ENCODE measurements at places on chromosomes 12 and 14.
A peak's percentile ranks its signal among the peaks of the same experiment; 100 is the strongest.

- peak; percentile 86 for DNase-seq
Observed at GRCh38 chr12:108633534-108634248, at the start of gene SELPLG. Gene SELPLG, minus strand, starts transcription at chr12:108633894. Its CDS starts 9,587 bp downstream, at chr12:108624307.

GRCh38 chr14:87052646-87053225 lies 940.2 kb downstream of the GALC start:
- DNase-seq, result no peak

DNA sequence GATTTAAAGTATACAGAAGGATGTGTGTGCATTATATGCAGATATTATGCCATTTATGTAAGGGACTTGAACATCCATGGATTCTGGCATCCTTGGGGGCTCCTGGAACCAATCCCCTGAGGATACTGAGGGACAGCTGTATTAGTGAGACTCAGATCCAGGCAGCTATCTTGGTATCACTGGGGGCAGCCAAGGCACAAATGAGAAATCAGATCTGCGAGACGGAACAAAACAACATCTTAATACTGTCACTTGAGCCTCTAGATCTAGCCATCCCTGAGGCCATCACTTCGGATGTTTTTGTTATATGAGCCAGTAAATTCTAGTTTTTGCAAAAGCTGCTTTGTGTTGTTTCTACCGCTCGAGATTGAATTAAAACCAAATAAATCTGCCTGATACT lies 175.1 kb upstream of the SFSWAP start:
- DNase-seq, result peak; percentile 1

GRCh38 chr12:2860170-2860569 lies 3.3 kb upstream of the TEX52 start:
- DNase-seq, result no peak

DNA sequence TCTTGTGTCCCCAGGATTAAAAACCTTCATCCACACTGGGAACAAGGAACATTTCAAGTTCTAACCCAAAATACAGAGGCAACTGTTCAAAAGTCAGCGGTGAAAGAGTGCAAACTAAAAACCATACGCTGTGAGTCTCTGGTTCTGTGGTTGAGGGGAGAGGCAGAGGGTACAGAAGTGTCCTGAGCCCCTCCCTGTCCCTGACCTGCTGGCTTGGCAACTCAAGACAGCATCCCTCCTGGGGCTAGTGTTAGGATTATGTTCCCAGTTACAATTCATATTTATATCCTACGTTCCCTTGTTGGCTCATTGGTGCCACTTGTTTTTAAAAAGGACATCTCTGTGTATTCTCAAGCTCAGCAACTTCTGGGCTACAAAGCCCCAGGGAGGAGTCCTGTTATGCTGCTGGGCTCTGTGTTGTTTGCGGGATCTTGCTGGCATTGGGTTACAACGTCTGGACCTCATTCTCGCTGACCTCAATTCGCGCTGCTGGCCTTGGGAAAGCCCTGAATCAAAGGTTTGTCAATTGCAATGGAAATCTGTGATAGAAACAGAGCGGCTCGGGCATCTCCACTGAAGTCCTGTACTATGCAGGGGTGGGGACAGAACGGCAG lies 420.8 kb downstream of the FUT8 start:
- no peak for DNase-seq

DNA sequence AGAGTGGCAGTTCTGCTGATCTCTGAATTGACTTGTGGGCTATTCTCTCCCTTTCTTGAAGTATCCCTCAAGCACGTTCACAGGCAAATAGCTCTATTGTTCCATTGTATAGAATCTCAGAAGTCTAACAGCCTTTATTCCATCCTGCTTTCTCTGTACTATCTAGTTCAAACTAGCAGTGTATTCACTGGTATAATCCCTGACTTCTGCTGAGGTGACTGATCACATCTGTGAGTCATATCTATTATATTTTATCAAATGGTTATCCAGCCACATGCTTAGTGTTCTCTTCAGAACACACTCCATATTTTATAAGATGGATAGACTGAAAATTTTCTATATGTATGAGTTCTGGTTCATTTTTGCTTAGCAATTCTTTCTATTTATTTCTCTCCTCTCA lies 866.1 kb downstream of the C12orf50 start:
- DNase-seq, result no peak

GRCh38 chr12:92561543-92561899 lies 141.3 kb upstream of the PLEKHG7 start:
- DNase-seq, result no peak

DNA sequence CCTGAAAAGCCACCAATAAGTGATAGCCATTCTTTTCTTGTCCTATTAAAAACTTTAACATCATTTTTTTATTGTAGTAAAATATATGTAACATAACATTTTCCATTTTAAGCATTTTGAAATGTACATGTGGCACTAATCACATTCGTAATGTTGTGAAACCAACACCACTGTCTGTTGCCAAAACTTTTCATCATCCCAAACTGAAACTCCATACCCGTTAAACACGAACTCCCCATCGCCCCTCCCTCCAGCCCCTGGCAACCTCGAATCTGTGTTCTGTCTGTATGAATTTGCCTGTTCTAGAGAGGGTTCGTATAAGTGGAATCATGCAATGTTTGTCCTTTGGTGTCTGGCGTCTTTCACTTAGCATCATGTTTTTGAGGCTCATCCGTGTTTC lies 75.9 kb downstream of the CCDC92 start:
- DNase-seq, result no peak

- no peak for DNase-seq
Observed at GRCh38 chr12:91870872-91871707, 274.6 kb downstream of the BTG1 start.

DNA sequence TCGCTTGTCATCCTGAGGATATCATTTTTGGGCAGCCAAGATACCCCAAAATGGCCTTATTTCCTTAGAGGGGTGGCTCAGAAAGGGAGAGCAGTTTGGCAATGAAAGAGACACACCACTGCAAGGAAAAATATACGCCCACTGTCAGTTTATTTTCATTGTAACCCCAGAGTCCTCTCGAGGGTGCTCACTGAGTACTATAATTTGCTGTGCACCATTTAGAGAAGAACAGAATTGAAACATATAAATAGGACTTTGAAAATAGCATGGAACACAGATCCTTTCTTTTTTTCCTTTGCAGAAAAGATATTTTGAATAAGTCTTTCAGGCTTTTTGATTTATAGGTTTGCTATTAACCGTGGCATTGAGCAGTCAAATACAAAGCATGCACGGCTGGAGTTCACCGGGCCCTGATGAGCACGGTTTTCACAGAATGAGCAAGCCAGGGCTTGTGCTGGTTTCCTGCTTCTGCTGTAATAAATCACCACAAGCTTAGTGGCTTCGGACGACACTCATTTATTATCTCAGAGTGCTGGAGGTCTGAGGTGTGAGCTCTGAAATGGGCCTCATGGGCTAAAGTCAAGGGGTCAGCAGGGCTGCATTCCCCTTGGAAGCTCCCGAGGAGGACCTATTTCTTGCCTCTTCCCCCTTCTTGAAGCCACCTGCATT lies 152.3 kb downstream of the ZNF664 start:
- DNase-seq, result peak; percentile 68

GRCh38 chr14:95043314-95043713 lies 114.0 kb downstream of the DICER1 start:
- DNase-seq, result no peak

GRCh38 chr14:98900798-98901197 lies 371.2 kb downstream of the BCL11B start:
- no peak for DNase-seq

- DNase-seq, result no peak
Observed at GRCh38 chr12:19643635-19644034, 204.3 kb downstream of the AEBP2 start.

GRCh38 chr14:78627114-78627513 lies 456.9 kb downstream of the NRXN3 start:
- DNase-seq, result no peak

GRCh38 chr14:23883684-23884540 lies 69.7 kb upstream of the DHRS4 start:
- no peak for DNase-seq

GRCh38 chr14:32635061-32635719 lies 303.5 kb upstream of the NPAS3 start:
- DNase-seq, result no peak

- no peak for DNase-seq
Observed at GRCh38 chr12:109126784-109127183, 10.4 kb downstream of the ACACB start.

DNA sequence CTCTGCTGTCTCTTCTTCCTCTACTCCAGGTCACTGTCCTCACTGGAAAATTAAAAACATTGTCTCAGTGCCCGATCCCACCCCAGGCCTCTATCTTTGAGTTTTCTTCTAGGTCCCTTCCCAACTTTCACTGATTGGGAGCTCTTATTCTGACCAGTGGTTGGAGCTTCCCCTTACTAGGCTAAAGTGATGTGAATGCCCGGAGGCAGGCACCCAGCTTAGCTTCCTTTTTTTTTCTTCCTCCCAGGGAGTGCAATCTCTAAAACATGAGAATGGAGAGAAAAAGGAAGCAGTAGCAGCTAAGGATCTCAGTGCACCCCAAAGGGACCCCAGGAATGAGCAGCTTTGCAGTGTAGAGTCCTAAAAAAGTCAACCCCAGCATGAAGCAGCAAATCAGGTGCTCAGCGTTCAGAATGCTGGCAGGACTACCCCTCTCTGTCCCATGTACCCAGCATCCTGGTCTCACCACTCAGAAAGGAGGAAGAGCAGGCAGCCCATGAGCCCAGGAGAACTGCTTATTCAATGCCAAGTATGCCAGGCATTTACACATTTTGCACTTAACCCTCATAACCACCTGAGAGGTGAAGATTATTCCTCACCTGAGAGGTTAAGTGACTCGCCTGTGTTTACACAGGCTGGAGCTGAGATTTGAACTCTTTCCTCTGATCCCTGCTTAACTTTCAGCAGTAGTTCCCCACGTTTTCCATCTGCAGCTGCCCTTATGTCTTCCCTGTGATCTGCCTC lies 146.2 kb upstream of the PWP1 start:
- no peak for DNase-seq

GRCh38 chr14:45123271-45123670 lies 11.0 kb downstream of the FKBP3 start:
- no peak for DNase-seq

- no peak for DNase-seq
Observed at GRCh38 chr12:104648756-104649155, 192.0 kb downstream of the CHST11 start.

- DNase-seq, result no peak
Observed at GRCh38 chr14:50452296-50452695, 55.6 kb upstream of the CDKL1 start.

DNA sequence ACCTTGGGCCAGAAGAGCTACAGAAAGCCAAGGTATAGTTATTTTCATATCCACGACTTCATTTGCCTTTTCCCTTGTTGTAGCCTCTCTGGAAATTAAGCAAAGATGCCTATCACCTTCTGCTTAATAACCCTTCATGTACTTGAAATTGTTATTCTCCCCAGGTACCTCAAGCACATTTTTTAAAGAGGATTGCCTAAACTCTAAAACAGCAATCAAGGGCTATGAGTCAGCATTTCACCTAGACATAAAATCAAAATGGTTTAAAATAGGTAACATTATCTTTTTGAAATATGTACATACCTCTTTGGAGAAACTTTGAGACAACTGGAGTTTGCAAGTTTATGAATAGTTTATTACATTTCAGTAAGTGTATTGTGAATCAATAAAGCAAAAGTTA lies 11.6 kb downstream of the DTD2 start:
- DNase-seq, result no peak

DNA sequence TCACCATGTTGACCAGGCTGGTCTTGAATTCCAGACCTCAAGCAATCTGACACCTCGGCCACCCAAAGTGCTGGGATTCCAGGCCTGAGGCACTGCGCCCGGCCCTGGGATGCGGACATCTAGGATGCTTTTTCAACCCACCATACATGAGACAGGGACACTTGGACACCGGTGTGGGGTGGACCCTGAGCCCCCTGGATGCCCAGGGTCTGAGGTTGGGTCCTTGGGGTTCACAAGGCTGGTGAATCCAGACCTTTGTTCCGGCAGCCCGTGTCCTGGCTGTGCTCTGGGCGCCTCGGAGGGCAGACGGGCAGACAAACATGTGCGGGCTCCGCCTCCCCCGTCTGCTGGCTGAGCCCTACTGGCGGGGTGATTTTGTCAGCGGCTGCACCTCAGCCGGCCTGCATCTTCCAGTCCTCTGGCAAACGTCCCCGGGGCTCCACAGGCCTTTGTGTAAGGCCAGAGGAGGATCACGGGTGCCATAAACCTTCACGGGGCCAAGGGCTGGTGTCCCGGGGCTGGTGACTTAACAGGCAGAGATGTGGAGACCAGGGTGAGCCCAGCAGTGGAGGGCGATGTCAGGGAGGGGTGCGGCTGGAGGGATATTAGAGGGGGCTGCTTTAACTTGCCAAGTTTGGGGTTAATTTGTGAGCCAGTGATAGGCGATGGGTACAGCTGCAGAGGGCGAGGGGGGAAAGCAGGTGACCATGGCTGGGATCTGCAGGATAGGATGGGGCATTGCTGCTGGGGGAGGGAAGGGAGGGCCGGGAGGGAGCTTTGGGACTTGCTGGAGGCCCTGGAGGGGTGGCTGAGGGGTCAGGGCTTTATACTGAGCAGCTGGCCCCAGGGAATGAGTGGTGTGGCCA lies 5.8 kb downstream of the ASPG start:
- DNase-seq, result no peak

GRCh38 chr12:65368055-65368454 lies 89.6 kb downstream of the MSRB3 start:
- DNase-seq, result no peak

DNA sequence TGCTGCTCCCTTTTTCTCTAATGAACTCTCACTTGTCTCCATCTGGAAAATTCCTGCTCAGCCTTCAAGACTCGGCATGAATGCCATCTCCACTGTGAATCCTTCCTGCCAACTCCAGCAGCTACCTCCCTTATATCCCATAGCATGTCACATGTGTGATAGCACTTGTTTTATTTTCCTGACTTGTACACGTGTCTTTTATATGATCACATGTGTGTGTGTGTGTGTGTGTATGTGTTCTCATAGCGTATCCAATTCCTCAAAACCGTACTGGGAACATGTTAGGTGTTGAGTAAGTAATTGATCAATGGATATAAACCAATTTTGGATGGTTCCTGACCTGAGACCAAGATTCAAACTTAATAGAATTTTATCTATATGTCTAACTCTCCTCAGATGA lies 1107.7 kb downstream of the GALC start:
- no peak for DNase-seq

Data from GM13976 (cell line).